ENCODE measurements at places on chromosomes 5 and 9.
A peak's percentile ranks its signal among the peaks of the same experiment; 100 is the strongest.

DNA sequence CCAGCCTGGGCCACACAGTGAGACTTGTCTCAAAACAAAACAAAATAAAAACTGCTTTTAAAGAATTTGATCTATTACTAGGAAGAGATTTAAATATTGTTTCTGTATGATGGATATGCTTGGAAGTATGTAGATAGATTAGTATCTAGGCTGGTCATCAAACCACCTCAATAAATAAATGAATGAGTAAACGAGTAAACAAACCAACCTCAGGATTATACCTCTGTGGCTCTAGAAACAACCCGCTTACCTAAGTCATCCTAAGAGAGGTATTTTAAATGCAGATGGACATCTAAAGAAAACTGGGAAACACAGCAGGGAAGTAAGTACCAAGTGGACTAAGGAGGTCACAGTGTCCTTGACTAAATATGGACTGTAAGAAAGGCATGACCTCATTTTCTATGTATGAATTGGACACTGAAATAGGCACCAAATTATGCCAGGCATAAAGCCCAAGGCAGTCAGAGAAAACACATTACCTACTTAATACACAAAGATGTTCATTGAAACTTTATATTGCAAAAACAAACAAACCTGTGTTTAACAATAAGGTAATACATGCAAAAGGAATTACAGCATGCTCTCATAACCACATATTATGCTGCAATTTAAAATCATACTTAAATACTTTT, 7.3 kb downstream of the ANKH start:
- DNase-seq = no peak

DNA sequence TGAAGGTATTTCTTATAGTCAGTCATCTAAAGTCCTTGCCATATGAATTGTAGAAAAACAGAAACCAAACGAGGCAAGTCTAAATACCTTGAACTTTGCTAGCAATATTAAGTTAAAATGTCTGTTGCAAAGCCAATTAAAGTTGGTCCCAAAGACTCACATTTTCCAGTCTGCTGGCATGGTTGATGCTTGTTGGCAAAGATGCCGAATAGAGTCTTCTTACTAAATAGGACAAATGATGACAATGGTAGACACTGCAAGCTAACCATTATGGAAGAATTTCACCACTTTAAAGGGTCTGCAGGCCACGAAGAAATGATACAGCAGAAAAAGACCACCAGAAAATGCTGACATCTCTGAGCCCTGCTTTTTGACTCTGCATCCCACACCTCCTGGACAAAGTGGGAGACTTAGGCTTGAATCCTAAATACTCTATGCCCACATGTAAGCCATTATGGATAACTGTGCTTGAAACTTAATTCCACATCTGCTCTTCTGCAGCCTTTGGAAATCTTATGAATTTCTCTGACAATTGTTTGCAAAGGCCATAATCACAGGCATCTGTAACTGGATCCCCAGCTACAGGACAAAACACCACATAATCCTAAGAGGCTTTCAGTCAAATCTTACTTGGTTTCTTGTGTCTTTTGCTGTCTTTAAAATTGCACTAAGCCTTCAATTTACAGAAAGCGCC, 61.3 kb downstream of the LHFPL2 start:
- DNase-seq = no peak

- DNase-seq = no peak
These were observed 94.2 kb upstream of the FBN2 start for GRCh38 chr5:128632264-128632663.

DNA sequence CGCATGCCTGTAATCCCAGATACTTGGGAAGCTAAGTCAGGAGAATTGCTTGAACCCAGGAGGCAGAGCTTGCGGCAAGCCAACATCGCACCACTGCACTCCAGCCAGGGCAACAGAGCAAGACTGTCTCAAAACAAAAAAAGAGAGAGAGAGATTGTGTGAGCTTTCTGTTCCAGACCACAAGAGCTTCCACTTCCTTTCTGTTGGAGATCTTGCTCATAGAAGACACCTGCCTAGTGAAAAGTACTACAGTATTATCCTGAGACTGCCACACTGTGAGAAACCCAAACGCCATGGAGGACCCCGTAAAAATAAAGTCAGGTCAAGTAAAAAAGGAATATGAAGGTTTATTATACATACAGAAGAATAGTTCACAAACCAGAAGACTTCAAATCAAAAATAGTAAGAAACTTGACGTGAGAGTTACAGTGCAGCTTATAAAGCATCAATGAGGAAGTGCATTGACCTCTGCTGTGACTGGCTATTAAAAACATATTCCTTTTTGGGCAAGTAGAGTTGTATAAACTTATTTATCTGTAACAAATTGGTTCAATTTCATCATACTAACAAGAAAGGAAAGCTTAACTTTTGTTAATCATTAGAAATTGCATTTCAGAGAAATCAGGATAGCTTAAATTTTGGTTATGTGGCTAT, 4.3 kb upstream of the EMB start:
- DNase-seq = no peak

- DNase-seq = no peak
These were observed 412 bp downstream of the PHF24 start for GRCh38 chr9:34958411-34958982.

- DNase-seq = no peak
These were observed 220.8 kb upstream of the DAPK1 start for GRCh38 chr9:87276851-87277261.

- no peak for DNase-seq
These were observed 15.6 kb downstream of the NDUFAF2 start for GRCh38 chr5:60960591-60960990.

DNA sequence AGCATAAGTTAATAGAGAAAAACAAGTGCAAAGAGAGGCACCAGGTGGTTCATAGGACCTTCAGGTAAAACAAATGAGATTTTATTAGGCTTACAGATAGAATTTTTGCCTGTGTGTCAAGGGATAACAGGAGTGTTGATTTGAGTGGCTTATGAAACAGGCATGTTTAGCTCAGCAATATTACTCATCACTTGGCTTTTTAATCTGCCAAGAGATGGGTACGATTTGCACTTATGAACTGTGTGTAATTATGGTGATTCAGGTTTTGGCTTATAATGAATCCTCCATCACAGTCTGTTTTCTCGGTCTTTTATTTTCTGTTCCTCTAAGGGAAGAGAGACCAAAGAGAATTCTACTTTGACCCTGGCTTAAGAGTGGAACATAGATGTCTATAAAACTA, 199.3 kb downstream of the DMRTA1 start:
- DNase-seq = no peak

GRCh38 chr9:114105236-114105635, 6.1 kb upstream of the KIF12 start:
- DNase-seq = no peak

DNA sequence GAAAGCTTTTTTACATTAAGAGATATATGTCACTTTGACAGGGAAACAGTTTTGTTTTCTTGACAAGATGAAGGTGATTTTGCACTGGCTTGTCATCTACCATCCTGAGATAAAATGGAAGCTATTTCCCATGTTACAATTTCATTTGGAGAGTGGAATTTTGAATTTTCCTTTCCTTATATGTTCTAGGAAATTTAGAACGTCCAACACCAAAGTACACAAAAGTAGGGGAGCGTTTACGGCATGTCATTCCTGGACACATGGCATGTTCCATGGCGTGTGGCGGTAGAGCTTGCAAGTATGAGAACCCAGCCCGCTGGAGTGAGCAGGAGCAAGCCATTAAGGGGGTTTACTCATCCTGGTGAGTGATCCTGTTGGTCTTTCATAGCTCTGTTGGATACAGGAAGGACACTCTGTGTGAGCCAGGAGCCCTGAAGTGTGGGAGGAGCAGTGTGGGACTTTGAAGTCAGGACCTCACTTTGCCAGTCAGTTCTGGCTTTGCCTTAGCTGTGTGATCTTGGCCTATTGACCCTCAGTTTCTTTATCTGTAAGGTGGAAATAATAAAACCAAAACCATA, 887 bp downstream of the PTPDC1 start:
- DNase-seq = peak; percentile 43

DNA sequence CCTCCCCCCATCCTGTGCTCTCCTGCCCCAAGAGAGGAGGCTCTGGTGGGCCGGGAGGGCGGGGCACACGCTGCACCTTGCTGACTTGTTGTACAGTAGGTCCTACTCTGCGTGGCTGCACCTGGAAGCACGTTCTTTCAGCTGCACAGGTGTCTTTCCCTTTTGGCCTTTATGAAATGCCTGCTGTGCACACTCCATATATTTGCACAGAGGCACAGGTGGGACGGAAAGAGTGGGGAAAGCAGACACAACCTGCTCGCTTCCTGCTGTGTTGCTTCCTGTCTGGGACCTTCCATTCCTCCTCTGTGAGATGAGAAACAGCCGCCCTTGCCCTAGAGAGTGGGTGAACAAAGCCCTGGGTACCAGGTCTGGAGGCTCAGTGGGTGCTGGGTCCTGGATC, 4.8 kb downstream of the USP20 start:
- DNase-seq = no peak

DNA sequence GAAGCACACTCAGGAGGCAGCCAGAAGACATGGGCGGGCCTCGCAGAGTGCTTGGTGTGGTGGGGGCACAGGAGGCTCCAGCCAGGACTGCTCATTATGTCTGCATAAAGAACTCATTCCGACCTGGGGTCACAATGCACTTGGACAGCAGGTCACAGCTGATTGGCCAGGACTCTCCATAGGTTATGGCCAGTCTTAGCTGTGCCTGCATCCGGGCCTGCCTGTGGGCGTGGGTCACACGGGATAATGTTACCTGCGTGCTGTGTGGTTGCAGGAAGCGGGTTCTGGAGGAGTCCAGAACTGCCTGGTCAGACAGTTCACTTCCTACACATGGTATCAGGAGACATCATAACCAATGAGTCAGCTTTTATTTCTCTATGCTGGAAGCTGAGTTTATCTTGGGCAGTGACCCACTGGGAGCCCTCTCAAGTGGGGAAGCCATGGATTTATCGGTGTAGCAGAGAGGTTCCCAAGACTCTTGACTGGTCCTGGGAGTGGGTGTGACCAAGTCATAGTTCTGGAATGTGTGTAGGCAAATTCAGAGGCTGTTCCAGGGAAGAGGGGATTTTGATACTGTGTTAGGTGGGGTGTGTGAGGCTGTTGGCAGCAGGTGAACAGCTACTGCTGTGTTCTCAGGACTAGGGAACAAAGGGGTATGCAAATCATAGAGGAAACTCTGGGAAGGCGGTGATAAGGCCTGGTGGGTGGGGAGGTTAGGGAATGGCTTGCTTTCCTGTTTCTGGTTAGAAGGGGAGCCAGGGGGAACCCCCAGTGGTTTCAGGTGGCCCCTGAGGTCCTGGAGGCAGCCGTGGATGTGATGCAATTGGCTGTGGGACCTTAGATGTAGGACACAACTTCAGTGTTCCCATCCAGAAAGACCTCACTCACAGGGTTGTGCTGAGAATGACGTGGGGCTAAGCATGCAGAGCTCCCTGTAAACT, 51.3 kb downstream of the ARHGEF37 start:
- peak; percentile 82 for DNase-seq

DNA sequence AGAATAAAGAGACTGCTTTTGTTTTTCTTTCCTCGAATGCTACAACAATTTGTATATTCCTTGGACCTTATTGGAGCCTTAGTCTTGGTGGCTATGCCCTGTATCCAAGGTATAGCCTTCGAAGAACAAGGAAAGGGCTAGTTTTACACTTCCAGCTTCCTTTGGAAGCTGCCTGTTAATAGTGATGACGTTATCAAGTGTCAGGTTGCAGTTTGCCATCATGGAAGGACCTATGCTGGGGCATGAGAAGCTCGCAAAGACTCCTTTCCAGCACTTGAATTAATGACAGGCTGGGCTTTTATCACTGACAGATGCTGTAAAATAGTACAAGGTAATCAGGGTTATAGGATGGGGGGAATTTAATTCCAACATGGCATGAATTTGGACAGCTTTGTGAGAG, 157.9 kb downstream of the KDM4C start:
- DNase-seq = no peak

GRCh38 chr5:83197326-83197967, 120.1 kb downstream of the XRCC4 start:
- no peak for DNase-seq

DNA sequence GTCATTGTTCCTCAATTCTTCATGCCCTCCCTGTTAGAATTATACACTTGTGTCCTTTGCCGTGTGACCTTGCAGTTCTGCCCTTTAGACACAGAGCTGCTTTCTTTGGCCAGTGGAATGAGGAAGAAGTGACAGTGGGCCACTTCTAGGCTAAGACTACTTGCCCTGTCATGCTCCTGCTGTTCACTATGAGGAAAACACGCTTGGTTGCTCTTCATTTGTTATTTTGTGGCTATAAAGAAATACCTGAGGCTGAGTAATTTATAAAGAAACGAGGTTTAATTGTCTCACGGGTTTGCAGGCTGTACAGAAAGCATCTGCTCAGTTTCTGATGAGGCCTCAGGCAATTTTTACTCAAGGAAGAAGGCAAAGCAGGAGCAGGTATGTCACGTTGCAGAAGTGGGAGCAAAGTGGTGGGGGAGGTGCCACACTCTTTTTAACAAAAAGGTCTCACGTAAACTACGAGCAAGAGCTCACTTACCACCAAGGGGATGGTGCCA, 279.1 kb upstream of the DMAC1 start:
- peak; percentile 26 for DNase-seq

DNA sequence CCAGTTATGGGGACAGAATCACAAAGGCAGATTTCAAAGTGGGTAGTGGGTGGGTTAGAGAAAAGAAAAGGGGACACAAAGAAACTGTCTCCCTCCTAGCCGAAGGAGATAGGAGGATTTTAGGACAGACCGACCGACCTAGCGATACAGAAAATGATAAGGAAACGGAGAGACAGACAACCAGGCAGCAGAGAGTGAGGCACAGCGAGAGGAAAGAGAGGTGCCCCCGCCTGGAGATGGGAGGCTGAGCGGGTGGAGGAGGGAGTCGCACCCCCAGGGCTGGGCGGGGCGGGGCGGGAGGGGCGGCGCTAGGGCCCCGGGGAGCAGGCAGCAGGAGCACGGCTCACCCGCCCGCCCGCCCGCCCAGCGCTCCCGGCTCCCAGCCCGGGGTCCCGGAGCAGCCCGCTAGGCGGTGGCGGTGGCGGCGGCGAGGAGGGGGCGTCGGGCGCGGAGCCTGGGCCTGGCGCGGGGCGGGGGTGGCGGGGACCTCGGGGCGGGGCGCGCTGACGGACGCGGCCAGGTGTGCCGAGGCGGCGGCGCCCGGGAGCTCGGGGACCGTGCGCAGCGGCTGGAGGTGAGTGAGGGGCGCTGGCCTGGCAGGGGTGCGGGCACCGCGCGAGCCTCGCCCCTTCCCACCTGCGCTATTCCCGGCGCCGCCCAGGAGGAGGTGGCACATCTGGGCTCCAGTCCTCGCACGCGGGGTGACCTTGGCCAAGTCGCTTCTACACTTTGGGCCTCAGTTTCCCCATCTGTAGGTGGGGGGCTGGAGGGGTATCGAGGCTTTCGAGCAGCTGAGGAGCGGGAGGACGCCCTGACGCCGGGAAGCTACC, 15.9 kb upstream of the SYNPO start:
- no peak for DNase-seq

DNA sequence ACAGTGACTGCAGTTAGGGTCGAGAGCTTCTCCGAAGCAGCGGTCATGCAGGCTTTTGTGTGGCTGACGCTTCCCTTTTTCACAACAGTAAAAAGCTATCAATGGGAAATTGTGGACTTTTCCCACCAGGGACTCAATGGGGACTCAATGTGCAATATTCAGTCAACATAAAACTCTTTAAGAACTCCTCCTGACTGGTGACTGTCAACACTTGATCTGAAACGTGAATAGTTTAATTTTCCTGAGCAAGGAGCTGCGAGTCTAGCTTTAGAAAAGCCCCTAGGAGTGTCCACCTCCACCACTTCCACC, 28.7 kb downstream of the EXOC3 start:
- no peak for DNase-seq

Data from kidney epithelial cell (primary cell).